ENCODE measurements at places on chromosomes 6 and 20.

DNA sequence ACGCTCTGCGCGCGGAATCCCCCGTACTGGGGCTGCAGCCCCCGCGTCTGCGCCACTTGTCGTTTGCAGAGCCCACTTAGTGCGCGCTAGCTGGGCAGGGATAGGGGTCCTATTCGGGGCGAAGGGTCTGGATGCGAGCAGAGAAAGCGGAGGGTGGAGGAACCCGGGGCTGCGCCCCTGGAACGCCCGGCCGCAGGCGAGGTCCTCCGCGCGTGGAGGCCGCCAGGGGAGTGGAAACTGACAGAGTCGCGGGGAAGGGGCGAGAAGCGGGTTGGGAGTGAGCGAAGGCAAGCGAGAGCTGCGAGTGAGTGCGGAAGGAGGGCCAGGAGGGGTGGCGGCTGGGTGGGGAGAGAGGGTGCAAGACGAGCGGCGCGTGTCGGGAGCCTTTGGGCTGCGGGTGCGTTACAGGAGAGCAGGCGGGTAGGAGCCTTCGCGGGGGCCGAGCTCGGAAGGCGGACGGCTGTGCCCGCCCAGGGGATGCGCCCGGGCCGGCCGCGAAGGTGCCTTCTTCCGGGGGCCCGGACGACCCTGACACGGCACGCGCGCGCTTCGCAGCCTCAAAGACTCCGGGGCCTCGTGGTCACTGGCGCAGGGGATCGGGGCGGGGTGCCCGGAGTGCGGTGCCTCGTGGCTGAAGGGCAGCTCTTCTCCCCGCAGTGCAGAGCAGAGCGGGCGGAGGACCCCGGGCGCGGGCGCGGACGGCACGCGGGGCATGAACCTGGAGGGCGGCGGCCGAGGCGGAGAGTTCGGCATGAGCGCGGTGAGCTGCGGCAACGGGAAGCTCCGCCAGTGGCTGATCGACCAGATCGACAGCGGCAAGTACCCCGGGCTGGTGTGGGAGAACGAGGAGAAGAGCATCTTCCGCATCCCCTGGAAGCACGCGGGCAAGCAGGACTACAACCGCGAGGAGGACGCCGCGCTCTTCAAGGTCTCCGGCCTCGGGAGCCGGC, 1.2 kb downstream of the IRF4 start:
- DNase-seq = no peak

GRCh38 chr6:114452785-114453401, 110.1 kb upstream of the HS3ST5 start:
- DNase-seq = no peak

- DNase-seq = peak; percentile 26
Measured at GRCh38 chr20:13546497-13547131, 92.1 kb downstream of the TASP1 start.

- no peak for DNase-seq
Measured at GRCh38 chr6:130150906-130151305, 71.8 kb downstream of the SAMD3 start.

- DNase-seq = no peak
Measured at GRCh38 chr20:50318710-50319109, 128.1 kb downstream of the CEBPB start.

GRCh38 chr6:1971612-1972011, 273.8 kb downstream of the GMDS start:
- no peak for DNase-seq

DNA sequence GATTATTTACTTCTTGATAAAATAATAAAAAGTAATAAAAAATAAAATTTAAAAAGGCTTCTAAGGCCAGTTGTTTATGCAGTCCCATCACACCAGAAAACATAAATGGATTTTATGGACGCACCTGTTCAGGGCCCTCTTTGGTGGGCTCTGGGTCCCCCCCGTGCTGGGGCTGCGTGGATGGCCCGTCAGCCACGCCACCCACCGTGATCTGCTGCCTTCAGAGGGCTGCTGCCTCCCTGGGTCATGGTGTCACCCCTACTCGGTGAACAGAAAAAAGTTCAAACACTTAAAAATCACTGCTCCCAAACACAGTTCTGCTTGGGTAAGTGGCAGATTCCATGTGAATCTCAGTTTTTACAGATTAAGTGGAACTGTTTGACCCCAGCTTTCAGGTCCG, 447.6 kb upstream of the AGPAT4 start:
- no peak for DNase-seq

DNA sequence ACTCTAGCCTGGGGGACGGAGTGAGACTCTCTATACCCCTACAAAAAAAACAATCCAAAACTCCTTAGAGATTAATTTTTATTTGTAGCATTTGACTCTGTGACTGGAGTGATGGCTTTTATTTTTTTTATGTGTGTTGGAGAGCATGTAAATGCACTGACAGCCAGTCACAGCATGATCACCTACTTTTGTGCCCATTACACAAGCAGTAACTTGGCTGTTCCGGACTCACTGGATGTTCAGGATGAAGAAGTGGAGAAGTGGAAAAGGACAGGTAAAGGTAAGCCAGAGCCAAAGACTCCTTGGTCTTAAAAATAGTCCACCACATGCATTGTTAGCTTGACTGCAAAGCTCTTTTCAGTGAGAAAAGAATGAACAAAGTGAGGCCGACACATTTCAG, 222.6 kb downstream of the FOXC1 start:
- DNase-seq = no peak

GRCh38 chr6:153043719-153044118, 41.2 kb upstream of the MTRF1L start:
- DNase-seq = no peak

DNA sequence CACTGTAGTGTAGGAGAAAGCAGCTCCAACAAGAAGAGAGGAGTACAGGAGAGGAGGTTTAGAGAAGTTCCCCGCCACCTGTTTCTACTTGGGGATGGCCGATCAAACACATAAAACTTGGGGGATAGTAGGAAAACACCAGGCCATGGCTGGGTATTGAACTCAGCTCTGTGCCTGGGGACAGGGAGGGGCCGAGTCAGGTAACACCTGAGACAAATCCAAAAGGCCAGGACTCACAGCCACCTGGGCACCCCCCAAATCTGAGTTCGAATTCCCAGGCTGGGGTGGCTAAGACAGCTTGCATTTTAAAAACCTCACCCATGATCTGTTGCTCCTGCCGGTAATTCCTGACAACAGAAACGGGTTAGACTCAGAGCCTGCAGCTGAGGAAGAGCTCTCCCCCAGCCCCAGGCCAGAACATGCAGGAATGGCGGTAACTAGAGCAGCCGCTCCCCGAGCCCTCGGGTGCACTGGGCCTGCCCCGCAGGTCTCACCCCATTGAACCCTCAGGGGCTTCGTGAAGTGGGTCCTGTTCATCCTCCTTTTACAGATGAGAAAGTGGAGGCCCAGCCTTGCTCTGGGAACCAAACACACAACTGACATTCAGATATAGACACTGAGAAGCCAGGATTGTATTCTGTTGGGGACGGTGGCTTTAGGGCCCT, 61.0 kb downstream of the TCP11 start:
- DNase-seq = no peak

DNA sequence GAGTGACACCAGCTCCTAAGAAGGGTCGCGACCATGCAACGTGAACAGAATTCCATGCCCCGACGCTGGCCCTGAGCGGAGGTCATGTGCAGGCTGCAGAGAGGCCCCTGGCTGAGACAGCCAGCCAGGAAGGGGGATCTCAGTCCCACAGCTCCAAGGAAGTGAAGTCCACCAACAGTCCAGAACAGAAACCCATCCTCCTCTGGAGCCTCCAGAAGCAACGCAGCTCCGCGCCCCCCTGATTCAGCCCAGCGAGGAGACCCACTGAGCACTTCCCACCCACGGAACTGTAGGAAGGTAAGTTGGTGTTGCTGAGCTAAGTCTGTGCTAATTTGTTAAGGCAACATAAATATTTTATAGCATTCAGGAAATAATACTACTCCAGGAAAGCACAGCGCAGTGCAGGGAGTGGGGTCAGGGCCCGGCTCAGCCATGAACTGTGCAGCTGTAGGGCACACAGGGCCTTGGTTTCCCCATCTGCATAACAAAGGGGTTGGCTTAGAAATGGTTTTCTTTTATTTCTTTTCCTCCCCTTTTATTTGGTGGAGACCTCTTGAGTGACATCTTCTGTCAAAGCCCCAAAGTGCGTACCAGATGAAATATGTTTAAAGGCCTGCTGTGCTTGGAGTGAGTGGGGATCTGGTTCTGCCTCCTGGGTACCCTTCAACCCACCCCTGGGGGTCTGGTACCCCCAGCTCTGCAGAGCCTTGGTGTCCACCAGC, 241.1 kb upstream of the PMEPA1 start:
- DNase-seq = no peak

- DNase-seq = no peak
Measured at GRCh38 chr20:24679448-24680047, 210.1 kb downstream of the SYNDIG1 start.

- no peak for DNase-seq
Measured at GRCh38 chr6:146851837-146852236, 253.1 kb downstream of the ADGB start.

GRCh38 chr6:134253681-134254080, 64.2 kb downstream of the SGK1 start:
- DNase-seq = no peak

GRCh38 chr6:15585760-15586214, 77.0 kb downstream of the DTNBP1 start:
- DNase-seq = no peak

DNA sequence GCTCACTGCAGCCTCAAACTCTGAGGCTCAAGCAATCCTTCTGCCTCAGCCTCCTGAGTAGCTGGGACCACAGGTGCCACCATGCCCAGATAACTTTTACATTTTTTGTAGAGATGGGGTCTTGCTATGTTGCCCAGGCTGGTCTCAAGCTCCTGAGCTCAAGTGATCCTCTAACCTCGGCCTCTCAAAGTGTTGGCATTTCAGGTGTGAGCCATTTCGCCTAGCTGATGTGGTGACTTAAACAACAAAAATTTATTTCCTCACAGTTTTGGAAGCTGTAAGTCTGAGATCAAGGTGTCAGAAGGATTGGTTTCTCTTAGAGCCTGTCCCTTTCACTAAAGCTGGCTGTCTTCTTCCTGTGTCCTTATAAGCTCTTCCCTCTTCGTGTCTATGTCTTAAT, 15.0 kb upstream of the JARID2 start:
- DNase-seq = no peak

DNA sequence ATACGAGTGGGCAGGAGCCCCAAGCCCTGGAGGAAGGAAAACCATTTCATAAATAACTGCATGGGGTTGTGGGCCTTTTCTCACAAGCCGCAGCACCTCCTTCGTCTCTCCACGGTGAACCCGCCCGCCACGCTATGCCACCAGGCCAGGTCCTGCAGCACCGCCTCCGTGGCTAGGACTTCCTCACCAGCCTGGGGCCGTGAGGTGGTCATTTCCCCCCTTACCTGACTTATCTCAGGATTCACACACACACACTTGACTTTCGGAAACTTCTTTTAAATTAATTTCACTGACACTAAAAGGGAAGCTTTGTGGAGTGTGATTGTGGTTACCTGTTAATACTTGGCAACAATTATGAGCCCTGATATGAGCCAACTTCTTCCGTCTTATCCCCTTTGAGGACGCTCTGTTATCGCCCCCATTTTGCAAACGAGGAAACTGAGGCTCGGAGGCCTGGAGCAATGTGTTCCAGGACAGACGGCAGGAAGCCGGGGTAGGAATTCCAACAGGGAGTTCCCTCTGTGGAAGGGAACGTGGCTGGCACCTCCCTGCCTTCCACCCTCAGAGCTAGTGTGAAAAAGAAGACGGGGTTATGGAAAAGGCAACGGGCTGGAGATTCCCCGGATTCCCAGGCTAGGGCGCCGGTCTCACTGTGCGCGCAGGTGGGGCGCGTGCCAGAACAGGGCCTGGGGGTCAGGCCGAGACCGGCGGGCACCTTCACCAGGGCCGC, 817 bp upstream of the SLCO4A1 start:
- DNase-seq = no peak

- no peak for DNase-seq
Measured at GRCh38 chr6:110414669-110415068, 706 bp downstream of the DDO start.

DNA sequence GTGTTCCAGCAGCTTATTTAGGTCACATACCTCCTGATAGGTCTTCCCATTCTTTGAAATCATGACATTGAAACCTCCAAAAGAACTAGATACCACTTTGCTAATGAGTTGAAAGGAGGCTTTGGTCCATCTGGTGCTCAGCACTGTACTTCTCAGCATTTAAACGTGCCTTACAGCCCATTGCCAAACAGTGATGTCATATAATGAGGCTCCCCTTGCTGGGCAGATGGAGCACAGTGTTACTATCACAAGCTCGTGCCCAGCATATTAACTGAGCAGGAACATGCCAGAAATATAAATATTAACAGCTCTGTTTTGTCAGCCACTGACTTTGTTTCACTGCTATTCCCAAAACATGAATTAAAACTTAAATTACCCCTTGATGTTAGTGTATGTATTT, 25.5 kb upstream of the MAPK13 start:
- no peak for DNase-seq

GRCh38 chr6:129966125-129966524, 52.3 kb upstream of the L3MBTL3 start:
- no peak for DNase-seq

DNA sequence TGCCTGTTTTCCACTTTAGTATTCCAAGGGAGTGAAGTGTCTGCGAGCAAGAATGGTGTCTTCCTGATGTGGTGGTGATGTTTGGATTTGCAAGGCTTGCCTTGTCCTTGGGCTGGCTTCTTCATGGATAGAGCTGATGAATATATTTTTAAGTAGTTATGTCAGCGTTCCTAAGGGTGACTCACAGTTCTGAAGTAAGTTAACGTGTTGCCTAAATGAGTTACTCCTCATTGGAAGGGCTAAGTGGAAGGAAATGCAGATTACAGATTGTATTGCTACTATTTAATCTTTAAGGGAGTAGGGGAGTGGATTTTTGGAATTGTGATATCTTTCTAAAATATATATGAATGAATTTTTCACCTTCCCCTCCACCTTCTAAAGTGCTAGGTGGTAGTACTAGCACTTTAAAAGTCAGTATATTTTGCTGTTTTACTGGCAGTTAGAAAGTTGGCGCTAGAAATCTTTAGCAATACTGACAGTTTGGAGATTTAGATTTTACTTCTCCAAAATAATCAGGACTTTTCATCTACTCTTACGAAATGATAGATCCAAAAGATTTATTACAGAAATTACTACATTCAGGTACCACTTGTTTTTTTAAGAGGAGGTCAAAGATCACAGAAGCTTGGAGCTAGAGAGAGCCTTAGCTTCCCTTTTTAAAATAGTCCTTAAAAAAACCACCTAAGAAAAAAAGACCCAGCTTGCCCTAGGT, 197.4 kb downstream of the JARID2 start:
- no peak for DNase-seq
